ENCODE measurements at places on chromosomes 12 and 14.

- no peak for DNase-seq
These were observed 22.9 kb downstream of the WNT5B start for GRCh38 chr12:1651946-1652345.

DNA sequence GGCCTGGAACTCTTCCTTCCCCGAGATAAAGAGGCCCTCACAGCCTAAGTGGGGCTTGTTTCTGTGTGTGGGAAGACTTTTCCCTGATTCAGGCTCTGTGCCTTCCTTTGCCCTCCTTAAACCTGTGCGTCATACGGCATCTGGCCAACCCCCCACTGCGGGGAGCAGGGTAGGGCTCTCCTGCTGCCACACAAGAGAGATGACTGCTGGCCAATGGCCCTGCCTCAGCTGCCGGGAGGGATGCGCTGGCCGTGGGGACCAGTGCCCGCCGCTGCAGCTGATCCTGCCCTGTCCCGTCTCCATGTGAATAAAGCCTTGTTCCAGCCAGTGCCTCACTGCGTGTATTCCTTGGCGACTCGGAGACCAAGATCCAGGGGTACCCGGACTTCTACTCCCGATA lies 42.5 kb upstream of the BEGAIN start:
- DNase-seq = no peak

DNA sequence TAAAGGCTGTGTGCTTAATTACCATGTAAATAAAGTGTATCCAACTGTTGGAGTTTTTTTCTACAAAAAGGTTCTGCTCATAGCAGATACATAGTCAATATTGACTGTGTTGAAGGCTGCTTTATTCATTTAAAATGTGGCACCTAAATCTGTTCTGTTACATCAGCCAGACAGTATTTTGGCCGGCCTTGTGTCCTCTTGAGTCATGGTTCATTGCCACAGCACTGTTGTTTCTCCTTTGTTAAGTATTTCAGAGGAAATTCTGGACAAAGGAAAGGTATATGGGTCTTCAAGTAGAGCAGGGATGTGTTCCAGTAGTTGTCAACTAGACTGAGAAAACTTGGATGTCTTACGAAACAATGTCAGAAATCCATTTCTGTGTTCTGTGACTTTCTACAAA lies 95.5 kb downstream of the SLC38A6 start:
- DNase-seq = no peak

GRCh38 chr12:88546853-88547252 lies 33.4 kb downstream of the KITLG start:
- no peak for DNase-seq

GRCh38 chr12:71397433-71397954 lies 42.1 kb upstream of the LGR5 start:
- DNase-seq = no peak
